ENCODE measurements at places on chromosomes 7 and 10.
A peak's percentile ranks its signal among the peaks of the same experiment; 100 is the strongest.

GRCh38 chr10:33332183-33333065 is 2.0 kb downstream of the NRP1 start:
- no peak for DNase-seq

GRCh38 chr10:17548770-17549169 is 68.4 kb downstream of the HACD1 start:
- DNase-seq, result no peak

DNA sequence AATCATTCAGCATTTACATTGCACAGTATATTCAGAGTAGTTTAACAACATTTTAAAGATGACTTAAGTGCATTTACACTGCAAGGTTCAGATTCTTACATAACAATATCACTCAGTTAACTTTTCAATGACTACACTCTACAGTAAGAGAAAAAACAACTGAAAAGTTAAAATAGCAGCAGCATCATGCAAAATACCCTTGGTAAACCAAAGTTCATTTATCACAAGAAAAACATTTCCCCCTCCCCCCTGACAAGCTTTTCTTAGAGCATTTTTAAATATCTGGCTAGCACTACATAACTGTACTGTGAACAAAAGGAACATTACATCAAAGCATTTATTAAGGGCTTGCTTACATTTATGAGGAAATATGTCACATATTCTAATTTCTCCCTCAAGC is 179.5 kb upstream of the HGF start:
- DNase-seq, result no peak

GRCh38 chr7:111508387-111508786 is 53.9 kb downstream of the IMMP2L start:
- no peak for DNase-seq

GRCh38 chr10:31759124-31759798 is 169.4 kb downstream of the ARHGAP12 start:
- peak; percentile 52 for DNase-seq

GRCh38 chr7:127953423-127954356 is 77.5 kb downstream of the LRRC4 start:
- DNase-seq, result no peak

DNA sequence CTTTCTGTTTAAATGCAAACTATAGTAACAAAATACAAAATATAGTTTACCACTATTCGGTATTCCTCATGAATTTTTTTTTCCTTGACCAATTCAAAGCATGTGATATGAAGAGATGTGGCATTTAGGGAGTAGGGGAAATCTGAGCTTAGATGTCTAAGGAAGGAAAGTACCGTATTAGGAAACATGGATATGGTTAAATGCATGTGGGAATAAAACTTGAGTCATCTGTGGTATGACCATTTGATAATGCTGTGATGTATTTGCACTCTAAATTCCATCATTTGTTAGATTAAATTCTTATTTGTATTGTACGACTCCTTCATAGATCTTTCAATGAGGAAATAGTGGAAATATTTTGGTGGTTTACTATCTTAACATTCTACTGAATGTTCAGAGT is 19.7 kb downstream of the AHR start:
- DNase-seq, result no peak

GRCh38 chr7:155555116-155555695 is 8.8 kb upstream of the CNPY1 start:
- DNase-seq, result no peak

DNA sequence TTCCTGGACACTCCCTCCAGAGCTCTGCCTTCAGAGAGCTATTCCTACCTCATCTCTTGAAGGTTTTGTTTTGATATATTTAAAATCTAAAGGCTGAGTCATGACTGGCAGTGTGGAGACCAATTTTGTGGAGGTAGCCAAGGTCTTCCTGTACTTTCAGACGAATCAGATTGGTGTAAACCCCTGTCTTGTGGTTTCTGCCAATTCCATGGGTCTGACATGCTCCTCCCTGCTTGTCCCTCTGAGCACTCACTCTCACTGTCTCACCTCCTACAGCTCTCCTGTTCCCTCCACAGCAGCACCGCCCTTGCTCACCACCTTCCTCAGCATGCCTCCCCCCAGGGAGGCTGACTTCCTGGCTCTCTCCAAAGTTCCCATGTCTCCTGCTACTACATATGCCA is 179.8 kb downstream of the NPSR1 start:
- DNase-seq, result no peak

DNA sequence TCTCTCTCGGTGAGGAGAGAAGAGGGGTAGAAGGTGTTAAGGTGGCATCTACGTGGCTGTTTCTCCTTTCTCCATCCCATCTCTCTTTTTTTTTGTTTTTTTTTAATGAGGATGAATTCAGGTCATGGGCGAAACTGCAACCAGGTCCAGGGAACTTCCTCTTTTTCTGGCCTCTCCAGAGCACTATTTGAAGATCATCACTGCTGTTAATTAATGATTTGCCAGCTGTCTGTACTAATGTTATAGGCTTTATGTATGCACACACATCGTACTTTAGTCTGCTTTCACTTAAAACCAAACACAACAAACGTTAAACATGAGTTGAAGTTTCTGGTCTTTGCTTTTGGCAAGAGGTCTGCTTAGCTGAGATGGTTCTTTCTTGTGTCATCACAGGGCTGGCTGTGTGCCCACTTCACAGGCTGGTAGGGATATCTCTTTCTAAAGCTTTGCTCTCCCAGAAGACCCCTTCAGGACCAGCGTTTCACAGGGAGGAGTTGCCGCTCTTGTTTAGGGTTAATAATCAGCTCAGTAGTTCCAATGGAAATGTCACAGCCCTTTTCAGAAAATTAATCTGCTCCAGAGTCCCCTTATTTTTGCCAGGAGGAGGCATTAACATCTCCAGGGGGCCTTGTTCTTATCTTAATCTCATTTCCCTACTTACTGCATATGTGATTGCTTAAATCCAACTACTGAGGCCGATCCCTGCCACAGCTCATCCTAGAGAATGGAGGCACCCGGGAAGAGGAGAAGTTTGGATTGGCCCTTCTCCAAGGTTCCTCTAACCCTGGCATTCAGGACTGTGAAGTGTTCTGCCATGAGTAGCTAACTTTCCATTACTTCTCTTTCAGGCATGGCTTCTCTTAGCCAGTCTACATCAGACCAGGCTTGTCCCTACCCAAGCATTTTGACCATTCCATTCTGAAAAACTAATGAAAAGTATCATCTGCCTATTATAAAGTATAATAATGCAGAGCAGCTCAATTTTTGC is 273.9 kb upstream of the NFE2L3 start:
- DNase-seq, result no peak

DNA sequence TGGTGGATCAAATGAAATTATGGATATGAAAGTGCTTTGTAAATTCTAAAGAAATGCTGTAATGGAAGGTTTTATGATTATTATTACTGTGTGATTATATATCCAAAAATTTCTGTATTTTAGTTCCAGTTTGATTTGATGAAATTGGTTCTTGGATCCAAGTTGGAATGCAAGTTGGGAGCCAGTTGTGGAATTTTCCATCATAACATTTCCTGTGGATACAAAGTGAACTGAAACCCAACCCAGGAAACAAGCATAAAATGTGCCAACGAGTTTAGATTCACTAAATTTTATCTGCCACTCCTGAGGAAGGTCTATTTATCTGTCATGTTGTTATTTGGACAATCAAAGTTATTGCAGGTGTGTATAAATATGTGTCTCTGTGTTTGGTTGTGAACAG is 131.4 kb upstream of the MDFIC start:
- DNase-seq, result no peak

DNA sequence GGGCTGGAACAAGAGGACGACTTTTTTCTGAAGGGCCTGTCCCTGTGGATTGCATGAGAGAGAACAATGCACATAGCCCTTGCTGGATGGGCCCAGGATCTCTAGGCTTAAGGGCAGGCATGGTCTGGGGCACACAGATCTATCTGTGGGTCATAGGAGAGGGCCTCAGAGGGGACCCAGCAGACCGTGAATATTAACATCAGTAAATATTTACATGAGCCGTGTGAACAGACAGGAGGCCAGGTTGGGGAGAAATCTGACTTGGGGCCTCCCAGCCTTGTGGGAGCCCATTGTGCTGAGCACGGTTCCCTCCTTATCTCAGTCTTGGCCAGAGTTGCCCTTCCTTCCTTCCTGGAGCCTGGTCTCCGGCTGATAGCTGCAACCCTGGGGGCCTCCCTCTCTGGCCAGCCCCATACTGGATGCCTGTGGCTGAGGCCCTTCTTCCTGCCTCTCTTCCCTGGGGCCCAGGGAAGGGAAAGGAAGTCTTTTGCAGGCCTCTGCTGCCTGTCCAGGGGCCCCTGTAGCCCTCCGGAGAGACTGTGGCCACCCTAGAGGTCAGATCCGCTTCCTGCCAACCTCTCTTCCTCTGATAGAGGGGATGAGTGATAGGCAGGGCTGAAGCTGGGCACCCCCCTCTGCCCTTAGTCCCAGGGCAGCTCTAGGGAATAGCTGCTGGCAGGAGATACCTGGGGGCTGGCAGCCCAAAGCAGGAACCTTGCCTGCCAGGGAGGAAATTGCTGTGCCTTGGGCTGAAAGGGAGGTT is 44.5 kb upstream of the TRIM8 start:
- no peak for DNase-seq

DNA sequence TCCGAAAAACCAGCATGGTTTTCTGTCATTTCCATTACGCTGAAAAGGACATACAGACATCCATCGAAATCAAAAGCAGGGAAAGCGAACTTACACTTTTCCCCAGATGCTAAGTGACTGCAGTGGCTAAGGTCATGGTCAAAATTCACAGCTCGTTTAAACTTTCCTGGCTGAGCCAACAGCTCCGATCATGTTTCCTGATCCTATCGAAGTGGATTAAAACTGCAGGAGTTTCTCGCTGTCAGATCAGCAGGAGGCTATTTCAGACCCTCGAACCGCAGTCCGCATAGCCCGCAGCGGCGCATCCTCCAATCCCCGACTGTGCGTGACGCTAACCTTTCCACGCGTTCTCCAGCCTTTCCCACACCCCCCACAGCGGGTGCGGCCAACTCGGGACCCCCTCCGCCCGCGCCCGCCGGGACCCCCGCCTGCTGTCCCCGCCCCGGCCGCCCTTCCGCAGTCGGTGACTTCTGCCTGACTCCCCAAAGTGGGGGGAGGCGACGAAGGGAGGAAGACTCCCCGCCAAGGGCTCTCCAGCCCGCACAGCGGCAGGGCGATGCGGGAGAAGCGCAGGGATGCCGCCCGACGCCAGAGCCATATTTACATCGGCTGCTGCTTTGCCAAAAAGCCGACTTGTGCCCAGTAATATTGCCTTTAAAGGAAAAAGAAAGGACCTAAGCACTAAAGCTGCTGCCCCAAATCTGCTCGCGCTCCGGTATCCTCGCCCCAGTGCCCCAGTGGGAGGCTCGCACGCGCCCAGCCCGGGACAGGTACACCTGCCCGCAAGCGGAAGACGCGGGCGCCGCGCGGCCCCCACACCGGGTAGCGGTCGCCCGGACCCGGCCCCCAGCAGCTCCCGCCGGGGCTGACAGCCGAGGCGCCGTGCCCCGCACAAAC is 1.2 kb downstream of the PIP4K2A start:
- peak; percentile 23 for DNase-seq

GRCh38 chr10:32232378-32232777 is 114.6 kb downstream of the EPC1 start:
- DNase-seq, result no peak

DNA sequence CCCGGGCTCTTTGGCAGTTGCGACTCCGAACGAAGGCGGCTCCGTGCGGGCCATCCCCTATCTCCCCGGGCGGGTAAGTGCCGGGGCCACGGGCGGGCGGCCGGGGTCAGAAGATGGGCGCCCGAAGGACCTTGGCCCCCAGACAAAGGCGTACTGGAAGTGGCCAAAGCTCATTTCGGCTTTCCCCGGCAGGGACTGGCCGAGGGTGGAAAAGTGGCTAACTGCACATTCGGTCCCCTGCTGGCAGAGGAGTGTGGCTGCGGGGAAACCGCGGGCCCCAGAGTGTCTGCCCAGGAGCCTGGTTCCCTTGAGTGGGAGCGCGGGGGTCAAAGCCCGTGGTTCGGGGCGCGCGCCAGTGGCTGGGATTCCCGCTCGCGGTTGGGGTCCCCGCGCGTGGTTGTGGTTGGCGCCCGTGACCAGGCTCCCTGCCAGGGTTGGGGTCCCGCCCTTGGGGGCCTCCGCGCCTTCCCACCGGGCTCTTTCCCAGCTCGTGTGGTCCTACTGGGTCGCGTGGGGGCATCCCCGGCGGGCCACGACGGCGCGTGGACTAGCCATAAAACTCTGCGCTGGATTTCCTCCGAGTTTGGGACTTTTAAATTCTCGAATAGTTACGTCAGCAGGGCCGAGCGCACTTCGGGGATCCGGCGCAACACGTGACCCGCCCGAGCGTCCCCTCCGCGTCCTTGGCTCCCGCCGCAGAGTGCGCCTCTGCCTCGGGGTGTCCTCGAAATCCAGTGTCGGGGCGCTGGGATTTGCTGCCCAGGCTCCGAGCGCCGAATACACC is 124.4 kb downstream of the TACC2 start:
- DNase-seq, result no peak

GRCh38 chr7:158085741-158086695 is 501.6 kb downstream of the PTPRN2 start:
- DNase-seq, result no peak

DNA sequence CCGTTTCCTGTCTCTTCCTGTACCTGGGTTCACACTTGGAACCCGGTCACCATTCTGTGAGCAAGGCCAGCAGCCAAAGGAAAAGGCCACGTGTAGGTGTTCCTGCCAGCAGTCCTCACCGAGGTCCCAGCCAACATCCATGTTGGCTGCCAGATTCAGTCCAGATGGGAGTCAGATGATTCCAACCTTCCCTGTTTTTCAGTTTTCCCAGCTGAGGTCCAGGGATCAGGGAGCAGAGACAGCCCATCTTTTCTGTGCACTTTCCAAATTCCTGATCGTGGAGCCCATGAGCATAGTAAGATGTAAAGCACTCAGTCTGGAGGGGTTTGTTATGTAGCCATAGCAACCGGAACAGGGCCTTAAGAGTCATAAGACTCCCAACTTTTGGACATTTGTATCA is 3.9 kb upstream of the PVRIG start:
- DNase-seq, result no peak

DNA sequence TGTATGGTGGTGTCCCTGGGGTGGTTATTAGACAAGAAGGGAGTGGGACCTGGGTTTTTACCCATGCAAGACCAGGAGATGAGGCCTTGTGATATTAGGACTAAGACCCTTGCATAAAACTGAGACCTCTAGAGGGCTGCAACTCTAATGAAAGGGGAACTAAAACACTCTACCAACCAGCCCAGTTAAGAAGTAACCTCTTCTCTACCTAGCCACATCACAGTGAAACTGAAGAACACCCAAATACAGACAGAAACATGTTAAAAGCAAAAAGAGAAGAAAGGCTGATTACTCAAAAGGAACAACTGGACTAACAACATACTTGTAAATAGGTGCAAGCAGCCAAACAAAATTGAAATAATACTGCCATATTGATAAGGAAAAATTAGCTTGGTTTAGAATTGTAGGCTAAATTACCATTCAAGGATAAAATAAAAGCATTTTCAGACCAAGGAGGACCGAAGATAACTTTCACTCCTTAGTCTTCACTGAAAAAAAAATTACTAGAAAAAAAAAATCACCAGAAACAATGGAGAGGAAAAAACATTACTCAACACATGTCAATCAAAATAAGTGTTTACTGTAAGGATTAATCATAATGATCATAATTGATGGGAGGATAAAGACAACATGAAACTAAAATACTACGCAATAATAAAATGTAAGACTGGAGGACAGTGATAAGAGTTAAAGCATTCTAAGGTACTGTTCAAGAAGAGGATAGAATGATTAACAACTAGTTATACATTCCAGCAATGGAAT is 27.6 kb downstream of the ERLIN1 start:
- no peak for DNase-seq

- no peak for DNase-seq
Measured at GRCh38 chr10:58400609-58401008, 15.4 kb downstream of the TFAM start.

GRCh38 chr7:99786726-99787335 is 2.8 kb upstream of the CYP3A4 start:
- no peak for DNase-seq

- no peak for DNase-seq
Measured at GRCh38 chr7:18808026-18808425, 309.4 kb downstream of the TWIST1 start.
